CD8-positive, alpha-beta memory T cell (primary cell): ENCODE measurements at places on chromosomes 11 and 22.

DNA sequence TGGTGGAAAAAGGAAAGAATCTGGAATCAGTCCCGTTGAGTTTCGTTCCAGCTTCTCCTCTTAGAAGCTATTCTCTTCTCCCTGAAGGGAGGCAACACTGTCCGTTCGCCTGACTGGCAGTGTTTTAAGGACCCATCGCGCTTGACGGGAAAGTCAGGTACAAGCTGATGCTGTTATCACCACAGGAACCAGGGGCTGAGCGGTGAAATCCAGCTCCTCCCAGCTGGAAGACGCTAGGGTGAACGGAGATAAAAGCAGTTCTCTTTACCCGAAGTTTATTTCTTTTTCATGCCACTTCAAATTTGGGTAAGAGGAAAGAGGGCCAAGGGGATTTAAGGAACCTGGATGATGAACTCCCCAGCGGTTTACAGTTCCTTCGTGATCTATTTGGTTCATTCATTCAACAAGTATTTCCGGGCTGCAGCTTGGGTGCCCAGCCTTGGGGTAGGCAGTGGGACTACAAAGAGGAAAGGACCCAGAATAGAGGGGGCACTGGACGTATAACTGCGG is 551 bp upstream of the DEUP1 start:
- no peak for DNase-seq

DNA sequence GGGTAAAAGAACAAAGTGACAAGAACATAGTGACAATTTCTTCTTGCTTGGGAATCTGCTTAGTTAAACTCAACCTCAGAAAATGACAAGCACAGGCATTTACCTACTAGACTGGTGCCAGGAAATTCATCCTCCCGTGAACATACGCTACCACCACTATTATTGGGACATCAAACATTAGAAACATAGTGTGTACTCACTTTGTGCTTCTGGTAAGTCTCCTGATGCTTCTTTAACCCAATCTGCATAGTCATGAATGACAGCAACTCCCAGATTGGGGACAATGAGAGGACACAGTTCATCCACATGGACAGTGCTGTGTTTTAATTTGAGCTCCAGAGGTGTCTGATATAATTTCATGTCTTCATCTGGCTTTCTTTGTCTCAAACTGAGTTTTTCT is 29.2 kb upstream of the CHRNA10 start:
- no peak for DNase-seq

DNA sequence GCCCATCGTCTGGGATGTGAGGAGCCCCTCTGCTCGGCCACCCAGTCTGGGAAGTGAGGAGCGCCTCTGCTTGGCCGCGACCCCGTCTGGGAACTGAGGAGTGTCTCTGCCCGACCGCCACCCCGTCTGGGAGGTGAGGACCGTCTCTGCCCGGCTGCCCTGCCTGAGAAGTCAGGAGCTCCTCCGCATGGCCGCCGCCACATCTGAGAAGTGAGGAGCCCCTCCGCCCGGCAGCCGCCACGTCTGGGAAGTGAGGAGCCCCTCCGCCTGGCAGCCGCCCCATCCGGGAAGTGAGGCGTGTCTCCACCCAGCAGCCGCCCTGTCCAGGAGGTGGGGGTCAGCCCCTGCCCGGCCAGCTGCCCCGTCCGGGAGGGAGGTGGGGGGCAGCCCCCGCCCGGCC is 5.8 kb upstream of the OR5M8 start:
- no peak for DNase-seq

GRCh38 chr22:46425016-46425415 is 89.5 kb downstream of the TRMU start:
- DNase-seq = no peak

- no peak for DNase-seq
These were observed 73.0 kb downstream of the RTL6 start for GRCh38 chr22:44424867-44425693.

DNA sequence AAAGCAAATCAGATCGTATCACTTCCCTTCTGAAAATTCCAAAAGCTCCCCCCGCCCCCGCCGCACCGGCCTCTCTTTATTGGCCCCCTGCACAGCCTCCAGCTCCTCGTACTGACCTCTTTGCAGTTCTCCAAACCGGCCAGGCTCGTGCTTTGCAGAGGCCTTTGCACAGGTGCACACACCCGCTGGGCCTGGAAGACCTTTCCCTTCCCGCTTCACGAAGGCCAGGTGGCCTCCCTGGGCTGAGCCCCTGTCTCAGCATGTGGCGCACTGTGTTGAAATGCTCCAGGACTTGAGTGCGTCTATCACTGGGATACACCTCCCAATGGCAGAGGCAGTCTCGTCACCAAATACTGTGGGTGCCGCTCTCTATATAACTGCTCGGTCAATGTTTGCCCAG is 13.2 kb upstream of the ADA2 start:
- no peak for DNase-seq

- no peak for DNase-seq
These were observed 22.5 kb downstream of the VSIG10L2 start for GRCh38 chr11:125968354-125968753.

- no peak for DNase-seq
These were observed 2.3 kb downstream of the PCF11 start for GRCh38 chr11:83158965-83159901.
